ENCODE measurements at places on chromosomes 3 and 15.

DNA sequence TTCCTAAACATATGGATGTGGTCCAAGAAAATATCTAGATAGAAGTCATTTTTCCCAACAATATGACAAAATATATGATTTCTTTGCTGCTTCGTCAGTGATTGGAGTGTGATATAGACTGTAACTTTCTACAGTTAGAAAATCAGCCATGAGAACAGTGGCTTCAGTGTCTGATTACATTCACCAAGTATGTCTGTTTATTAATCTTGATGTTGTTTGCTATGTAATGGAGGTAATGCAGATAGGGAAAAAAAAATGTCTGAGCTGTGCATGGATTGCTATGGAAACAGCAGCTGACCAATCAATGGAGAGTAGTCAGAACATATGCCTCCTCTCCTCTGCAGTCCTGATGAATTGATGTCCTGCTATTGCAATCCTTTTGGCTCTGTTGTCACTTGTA is 72.3 kb upstream of the GAP43 start:
- no peak for DNase-seq

DNA sequence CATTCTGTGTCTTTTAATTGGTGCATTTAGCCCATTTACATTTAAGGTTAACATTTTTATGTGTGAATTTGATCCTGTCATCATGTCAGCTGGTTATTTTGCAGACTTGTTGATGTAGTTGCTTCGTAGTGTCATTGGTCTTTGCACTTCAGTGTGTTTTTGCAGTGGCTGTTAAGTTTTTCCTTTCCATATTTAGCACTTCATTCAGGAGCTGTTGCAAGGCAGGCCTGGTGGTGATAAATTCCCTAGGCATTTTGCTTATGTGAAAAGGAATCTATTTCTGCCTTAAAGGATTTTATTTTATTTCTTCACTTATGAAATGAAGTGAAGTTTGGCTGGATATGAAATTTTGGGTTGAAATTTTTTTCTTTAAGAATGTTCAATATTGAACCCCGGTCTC is 70.2 kb upstream of the CD96 start:
- DNase-seq: no peak

GRCh38 chr3:124881976-124882697 is 5.0 kb downstream of the ITGB5 start:
- no peak for DNase-seq

GRCh38 chr15:29035336-29036285 is 149.8 kb downstream of the APBA2 start:
- no peak for DNase-seq

DNA sequence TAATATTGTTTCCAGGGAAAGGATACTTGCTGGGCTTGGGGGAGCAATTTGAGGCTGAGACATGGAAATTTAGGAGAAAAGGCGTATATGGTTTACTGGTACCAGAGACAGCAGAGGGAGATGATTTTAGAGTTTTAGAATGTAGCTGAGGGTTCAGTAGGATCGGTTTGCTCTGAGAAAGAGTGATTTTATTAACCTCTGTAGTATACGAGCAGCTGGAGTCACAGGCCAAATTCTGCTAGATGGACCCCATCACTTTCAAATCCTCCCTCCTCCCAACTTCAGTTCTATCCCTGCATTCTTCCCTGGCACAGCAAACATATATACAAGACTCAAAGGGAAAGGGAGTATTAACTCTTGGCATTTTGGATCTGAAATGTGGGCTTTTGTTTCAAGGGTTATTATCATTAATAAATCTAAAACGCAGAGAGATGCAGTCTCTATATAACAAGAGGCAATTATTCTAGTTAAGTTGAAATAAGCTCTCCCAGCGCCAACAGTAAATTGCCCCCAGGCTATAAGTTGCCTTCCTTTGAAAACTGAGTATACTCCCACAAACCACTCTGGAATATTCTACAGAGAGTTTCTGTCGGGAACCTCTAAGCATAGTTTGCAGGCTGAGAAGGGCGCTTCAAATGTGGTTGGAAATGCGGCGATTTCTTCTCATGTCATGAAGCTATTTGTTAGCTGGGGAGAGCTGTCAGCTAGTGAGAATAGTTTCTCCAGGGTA is 5.4 kb downstream of the CRABP1 start:
- DNase-seq: no peak

DNA sequence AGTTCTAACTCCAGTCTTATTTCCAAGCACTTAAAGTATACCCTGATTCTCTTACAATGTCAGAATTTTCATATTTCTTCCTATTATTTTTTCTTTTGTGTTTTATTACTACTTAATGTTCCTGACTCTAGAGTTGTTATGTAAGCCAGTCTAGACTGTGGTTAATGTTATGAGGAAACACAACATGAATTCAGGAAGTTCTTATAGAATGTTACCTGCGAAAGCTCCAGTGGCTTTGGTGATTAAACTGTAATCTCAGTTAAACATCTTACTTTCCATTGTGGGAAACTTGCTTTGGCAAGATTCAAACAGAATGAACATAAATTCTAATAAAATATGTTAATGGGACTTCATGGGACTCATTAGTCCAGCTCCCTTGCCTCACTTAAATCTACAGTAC is 36.6 kb upstream of the CHL1 start:
- DNase-seq: no peak

DNA sequence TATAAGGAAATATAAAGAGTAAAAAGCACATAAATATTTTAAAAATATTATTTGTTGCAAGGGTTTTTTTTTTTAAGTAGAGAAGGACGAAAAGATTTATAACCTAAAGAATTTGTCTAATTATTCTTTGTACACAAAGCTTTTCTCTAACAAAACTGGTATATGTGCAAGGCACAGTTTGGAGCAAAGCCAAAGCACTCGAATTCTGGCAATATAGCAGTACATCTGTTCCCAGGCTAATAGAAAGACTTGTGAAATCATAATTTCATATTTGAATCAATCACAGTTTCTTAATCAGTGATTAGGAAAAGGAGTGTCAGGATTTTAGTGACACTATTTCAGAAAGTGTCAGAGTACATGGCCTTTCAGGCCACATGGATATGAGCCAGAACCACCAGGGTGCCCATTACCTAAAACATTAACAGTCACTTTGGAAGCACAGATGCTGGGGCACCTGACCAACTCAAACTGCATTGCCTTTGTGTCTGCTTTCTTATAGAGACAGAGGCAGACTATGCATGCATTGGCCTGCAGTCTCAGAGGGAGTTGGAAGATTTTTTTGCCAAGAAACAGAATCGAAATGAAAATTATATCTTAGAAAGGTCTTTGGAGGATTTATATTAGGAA is 651.8 kb upstream of the SGO1 start:
- DNase-seq: no peak

DNA sequence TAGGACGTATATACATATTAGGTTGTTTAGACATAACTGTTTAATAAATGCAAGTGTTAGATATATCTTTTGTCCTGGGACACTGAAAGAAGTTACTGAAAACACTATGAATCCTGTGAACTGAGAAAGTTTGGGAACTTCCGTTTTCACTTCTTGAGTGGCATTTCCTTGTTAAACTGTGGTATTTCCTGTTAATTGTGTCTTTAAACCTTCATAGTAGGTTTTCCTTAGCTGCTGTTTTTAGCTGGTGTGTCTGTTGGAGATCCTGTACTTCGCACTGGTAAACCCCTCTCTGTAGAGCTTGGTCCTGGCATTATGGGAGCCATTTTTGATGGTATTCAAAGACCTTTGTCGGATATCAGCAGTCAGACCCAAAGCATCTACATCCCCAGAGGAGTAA is 37.1 kb downstream of the ATP6V1A start:
- DNase-seq: no peak

- DNase-seq: no peak
Measured at GRCh38 chr15:99931703-99932603, 198.7 kb upstream of the LYSMD4 start.

DNA sequence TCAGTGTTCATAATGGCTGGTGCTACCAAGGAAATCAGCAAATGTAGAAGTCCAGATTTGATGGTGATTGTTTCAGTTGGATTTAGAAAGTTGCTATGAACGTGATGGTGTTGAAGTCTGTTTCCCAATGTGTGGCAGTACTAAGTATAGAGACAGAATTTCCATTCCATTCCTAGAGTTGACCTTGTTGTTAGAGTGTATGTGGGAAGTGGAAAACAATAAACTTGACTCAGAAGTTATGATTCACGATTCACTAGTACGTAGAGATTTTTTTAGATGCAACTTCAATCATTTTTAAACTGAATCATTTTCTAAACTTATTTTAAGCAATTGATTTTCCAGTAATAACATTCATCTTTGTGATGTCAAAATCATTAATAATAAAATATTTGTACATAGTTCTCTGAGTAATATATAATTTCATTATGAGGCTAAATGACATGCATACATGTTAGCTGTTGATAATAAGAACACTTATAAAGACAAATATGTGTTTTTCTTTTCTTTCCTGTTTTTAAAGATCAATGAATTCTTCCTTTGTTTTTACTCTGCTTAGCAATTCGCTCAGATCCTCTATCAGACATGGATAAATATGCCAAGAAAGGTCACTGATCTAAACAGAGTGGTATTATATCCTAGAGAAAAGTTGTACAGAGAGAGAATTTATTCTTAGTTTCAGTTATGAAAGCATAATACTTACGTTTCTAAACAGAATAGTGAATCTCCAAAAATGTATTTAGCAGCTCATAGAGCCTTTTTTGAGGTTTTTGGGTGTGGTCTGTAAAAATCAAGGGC is 108.8 kb upstream of the GPR149 start:
- no peak for DNase-seq

- DNase-seq: no peak
Measured at GRCh38 chr3:79810581-79810980, 42.8 kb upstream of the ROBO1 start.

DNA sequence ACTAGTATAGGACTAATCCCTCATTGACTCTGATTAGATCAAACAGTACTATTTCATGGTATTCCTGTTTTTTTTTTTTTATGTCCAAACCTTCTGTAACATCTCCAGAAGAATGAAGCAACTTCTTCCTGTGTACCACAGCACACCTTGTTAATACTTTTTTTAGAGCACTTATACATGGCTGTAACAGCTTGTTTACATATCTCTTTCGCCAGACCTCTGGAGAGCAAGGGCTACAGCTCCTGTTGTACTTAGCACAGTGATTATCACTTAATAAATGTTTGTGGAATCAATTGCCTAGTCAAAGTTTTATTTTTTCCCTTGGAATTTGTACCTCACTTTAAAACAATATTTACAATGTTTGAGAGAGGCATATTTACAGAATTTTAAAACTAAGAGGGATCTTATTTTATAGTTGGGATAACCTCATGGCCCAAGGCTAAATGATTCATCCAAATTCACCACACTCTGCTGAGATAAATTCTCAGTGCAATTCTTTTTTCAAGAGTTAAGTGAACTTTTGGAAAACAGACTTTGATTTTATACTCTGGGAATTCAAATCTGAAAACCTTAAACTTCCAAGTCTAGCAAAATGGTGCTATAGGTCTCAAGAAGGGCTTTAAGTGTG is 9.2 kb upstream of the GATM start:
- no peak for DNase-seq

GRCh38 chr15:98394546-98394945 is 253.8 kb upstream of the IGF1R start:
- DNase-seq: no peak

GRCh38 chr3:132625613-132626012 is 28.5 kb downstream of the ACKR4 start:
- no peak for DNase-seq

DNA sequence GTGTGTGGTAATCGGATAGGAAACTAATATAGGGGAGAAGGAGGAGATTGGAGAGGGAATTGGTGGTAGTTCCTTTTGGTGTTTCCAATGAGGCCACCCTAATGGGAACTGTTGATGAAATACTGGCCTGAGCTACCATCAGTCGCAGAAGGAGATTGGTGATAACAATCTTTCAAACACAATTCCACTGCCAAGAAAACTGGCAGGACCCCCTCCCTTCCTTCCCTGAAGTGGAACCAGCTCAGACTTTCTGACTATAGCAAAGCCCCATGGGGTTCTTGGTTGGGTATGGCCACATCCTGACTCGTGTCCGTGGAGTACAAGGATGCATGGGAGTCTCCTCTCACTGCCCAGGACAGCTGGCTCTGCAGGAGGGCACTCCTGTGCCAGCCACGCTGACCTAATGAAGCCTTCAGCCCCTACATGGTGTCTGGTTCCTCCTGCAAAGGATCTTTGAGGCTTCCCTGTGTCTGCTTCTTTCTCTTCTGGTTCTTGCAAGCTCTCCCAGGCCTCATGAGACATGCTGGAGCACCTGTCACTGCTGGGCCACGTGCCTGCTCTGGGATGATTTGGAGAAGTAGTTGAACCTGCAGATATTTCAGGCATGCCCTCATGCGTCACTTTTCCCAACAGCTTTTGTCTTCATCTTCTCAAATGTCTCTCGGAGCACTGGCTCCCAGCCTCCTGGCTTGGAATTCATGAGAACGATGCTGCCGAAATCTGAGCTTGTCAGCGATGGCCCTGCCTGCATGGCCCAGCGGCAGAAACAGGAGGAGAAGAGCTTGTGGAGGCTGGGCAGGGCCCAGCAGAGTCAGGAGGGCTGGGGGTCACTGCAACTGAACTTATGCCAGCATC is 90.0 kb upstream of the ADPGK start:
- no peak for DNase-seq

- no peak for DNase-seq
Measured at GRCh38 chr3:172625404-172625803, 85.5 kb downstream of the NCEH1 start.

DNA sequence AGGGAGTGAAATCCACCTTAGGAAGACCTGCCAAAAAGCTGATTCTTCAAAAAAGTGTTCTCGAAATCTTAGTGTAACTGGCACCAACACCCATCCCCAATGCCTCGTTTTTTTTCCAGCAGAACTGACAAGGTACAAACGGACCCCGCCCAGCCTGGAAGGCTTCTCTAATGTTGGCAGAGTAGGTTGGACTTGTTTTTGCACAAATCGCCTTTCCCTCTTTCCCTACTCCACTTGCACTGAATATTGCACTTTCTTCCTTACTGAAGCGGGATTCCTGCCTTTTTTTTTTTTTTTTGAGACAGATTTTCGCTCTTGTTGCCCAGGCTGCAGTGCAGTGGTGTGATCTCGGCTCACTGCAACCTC is 544 bp upstream of the TIMMDC1 start:
- DNase-seq: no peak

GRCh38 chr3:32794487-32795308 is 23.1 kb upstream of the TRIM71 start:
- DNase-seq: no peak

DNA sequence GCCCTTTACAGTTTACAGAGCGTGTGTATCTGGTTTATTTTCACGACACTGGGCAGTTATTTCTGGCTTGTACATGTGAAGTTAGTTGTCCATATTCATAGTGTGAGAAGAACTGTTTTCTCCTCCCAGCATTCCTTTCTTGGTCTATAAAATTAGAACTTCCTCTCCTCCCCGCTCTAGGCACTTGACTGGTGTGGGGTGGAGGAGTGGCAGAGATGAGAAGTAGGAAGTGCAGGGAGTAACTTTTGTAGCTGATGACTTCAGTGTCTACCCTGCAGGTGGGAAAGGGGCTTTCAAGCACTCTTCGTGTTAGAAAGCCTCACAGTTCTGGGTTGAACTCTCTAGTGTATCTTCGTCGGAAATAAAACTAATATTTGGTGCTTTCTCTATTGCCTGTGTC is 13.4 kb downstream of the APOD start:
- DNase-seq: no peak

- DNase-seq: no peak
Measured at GRCh38 chr3:183132409-183132808, 30.1 kb downstream of the LAMP3 start.

GRCh38 chr3:7630925-7631324 is 770.0 kb downstream of the GRM7 start:
- no peak for DNase-seq

- no peak for DNase-seq
Measured at GRCh38 chr3:55160241-55160983, 232.6 kb upstream of the LRTM1 start.

- no peak for DNase-seq
Measured at GRCh38 chr3:89268059-89268458, 160.6 kb downstream of the EPHA3 start.

GRCh38 chr3:189269365-189269764 is 97.6 kb downstream of the TPRG1 start:
- no peak for DNase-seq
